ENCODE measurements at places on chromosomes 1 and 21.
A peak's percentile ranks its signal among the peaks of the same experiment; 100 is the strongest.

- no peak for DNase-seq
Observed at GRCh38 chr1:53442299-53442698, 16.9 kb upstream of the DMRTB1 start.

DNA sequence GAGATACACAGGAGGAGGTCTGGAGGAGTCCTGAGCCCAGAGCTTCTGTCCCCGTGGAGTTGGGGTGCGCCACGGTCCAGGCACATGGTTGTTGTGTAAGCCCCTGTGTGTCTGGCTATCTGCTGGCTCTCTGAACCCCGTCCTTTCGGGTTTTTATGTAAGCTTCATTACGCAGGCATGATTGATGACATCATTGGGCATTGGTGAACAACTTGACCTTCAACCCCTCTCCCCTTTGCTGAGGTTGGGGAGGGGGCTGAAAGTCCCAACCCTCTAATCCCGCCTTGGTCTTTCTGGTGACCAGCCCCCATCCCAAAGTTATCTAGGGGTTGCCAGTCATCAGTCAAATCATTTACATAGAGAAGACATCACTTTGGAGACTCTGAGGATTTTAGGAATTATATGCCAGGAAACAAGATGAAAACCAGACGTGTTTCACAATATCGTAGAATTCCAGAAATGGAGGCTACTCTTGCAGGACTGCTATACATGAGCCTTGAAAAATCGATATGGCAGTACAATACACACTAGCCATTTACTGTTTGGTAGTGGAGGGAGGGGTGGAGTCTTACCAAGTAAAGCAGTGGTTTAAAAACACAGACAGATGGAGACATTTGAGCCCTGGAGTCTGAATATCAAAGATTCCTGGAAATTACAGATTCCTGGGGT lies 69.8 kb upstream of the SCAF4 start:
- DNase-seq, result no peak

GRCh38 chr1:216632980-216633379 lies 90.2 kb downstream of the ESRRG start:
- DNase-seq, result no peak

DNA sequence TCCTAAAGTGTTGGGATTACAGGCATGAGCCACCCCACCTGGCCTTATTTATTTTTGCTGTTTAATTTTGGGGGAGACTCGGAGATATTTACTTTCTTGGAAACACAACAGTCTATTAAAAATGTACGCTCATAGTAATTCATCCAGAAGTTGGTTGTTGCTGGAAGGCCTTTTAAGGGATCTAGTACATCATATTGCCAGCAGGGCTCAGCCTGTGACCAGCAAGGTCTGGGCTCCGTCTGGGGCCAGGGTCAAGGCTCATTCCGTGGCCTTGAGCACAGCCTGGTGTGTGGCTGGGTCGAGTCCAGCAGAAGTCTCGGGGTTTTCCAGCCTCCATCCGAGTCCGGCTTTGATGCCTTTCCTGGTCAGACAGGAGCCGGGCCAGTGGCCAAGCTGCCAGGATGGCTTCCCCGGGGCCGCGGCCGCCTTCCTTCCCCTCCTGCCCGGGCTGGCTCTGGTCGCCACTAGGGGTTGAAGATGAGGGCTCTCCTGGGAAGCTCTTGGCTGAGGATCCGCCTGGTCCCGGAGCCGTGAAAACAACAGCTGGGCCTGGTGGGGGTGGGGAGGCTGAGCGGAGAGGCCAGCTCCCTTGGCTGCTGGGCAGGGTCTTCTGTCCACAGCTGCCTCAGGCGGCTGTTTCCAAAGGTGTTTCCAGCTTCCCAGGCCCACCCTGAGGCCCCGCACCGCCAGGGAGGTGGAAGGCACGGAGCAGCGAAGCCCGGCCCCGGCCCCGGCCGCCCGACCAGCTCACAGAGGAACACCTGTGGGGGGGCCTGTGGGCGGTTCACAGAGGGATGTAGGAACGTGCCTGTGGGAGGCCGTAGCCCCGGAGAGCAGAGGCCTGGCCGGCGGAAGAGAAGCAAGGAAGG lies 5.1 kb upstream of the VWA1 start:
- DNase-seq, result no peak

DNA sequence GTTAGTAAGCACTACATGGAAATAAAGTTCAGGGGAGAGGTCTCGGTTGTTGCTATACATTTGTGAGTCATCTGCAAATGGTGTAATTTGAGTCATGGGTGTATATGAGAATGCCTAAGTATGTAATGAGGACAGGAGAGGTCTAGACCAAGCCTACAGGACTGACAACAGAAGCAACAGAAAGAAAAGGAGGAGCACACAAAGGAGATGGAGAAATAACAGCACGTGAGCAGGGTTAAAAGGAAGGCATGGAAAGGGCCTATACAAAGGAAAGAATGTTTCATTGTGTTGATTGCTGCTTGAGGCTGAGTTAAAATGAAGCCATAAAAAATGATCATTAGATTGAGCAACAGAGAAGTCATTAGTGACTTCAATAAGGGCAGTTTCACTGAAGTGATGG lies 28.0 kb upstream of the PRKAA2 start:
- no peak for DNase-seq

DNA sequence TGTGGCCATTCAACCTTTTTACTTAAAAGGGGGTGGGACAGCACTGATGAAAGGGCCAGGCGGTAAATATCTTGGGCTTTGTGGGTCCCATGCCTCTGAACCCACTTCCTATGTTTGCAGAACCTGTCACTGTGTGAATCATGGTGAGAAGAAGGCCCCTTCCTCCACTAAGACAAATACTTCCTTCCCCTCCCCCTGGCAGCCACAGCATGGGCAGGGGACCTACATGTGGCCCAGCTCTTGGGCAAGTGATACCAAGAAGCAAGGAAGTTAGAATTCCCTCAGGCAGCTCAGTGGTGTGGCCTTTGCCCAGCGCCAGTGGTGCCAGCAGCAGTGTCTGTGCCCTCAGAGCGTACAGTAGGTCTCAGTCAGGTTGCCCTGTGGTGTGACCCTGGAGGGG lies 168.6 kb downstream of the TRIM33 start:
- peak; percentile 37 for DNase-seq

DNA sequence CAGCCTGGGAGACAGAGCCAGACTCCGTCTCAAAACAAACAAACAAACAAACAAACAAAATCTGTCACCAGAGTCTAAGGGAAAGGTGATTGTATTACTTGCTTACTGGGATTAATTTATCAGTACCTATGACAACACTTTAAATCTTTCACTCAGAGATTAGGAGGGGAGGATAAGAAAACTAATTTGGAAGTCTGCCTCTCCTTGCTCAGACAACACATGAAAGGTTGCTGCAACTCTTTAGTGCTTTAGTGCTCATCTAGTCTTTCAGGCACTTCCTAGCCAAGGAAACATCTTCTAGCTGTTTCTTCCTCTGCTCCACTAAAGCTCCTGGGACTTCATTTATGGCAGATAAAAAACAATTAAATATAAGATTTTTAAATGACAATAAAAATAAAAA lies 7.3 kb upstream of the FMN2 start:
- DNase-seq, result no peak

GRCh38 chr21:45265721-45266517 lies 21.8 kb downstream of the POFUT2 start:
- no peak for DNase-seq

DNA sequence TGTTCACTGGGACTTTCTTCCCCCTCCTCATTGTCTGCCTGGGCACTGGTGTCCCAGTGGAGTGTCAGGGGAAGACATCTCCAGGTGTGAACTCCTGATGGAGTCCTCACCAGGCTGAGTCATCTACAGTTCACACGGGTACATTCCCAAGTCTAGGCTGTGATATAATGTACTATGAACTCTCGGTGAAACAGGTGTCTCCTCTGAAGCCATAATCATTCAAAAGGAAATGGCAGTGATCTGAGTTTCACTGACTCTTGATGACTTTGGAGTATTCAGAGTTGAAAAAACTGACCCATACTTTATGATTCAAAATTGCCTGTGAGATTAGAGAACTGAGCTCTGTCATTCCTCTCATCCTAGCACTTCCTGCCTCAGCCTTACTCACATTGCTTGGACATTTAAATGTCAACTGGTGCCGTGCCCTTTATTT lies 9.1 kb downstream of the LAMC2 start:
- DNase-seq, result no peak

DNA sequence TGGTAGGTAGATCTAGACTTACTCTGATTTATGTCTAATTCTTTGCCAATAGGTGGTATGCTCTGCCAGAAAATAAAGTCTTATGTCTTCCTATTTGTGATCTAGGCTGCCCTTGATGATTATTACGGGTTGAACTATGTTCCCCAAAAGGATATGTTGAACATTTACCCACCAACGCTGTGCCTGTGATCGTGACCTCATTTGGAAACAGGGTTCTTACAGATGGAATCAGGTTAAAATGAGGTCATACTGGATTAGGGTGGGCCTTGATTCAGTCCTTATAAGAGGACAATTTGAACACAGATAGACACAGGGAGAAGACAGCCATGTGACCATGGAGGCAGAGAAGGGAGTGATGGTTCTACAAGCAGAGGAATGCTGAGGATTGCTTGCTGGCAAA lies 95.1 kb upstream of the BCAR3 start:
- no peak for DNase-seq

DNA sequence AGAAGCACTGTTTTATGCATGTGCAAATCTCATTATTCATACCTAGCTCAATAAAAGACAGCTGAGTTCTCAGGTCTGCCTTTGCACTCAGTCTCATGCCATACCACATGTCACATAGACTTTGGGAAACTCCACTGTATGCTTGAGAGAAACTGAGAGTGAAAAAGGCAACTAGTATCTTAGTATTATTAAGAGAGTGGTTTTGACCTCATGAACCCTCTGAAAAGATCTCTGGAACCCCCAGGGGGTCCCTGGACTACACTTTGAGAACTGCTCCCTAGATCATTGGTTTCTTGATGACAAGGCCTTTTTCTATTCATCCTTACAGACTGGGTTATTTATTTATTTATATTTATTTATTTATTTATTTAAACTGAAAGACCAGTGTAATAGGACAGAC lies 3.7 kb upstream of the RHEX start:
- DNase-seq, result no peak

- no peak for DNase-seq
Observed at GRCh38 chr1:192133350-192133926, 24.8 kb upstream of the RGS18 start.

- DNase-seq, result no peak
Observed at GRCh38 chr1:13901597-13901996, 201.6 kb downstream of the PRDM2 start.

All from CD4-positive, alpha-beta T cell treated with Interferon alpha-2 for 1 hour (primary cell).